Fibroblast of pulmonary artery (primary cell): ENCODE measurements at places on chromosomes 12 and 14.

DNA sequence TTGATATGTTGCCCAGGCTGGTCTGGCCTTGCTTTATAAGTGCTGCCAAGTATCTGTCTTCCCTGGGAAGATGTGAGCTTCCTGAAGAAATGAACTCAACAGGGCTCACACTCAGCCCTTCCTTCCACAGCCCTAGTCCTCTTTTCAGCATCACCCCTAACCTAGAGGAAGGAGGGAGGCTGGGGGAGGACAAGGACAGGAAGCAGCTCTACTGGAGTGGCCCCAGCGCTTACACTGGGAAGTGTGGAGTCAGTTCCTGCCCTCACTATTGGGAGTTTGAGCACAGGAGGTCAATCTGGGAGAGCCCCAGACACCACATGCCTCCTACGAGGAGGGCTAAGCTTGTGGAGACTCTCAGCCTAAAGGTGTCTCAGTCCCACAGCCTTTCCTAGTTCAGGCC, 16.8 kb downstream of the GALNT6 start:
- DNase-seq: peak; percentile 84

- DNase-seq: no peak
Observed at GRCh38 chr14:50822501-50823042, 8.4 kb downstream of the NIN start.

DNA sequence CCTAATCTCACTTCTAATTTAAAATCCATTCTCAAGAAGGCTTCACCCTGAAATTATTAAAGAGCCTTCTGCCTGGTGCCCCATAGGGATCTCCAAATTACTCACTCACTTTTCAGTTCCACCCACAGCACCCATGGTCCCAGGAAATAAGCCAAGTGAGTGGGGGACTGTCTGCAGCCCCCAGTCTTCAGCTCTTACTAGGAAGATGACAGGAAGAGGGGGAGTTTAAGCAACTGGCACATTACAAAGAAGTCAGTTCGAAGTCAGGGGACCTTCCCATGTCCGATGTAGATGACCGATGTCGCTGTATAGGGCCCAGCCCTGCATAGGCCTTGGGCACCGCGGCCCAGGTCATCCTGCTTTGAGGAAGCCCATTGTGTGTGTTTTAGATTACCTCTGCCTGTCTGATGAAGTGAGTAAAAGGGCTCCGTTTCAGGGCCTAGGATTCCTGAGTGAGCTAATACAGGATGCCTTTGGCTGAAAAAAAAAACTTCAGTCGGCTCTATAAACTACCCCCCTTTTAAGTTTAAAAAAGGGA, 1.9 kb downstream of the ACTN1 start:
- no peak for DNase-seq

GRCh38 chr12:94553130-94553519, 93.5 kb upstream of the CEP83 start:
- DNase-seq: peak; percentile 89

DNA sequence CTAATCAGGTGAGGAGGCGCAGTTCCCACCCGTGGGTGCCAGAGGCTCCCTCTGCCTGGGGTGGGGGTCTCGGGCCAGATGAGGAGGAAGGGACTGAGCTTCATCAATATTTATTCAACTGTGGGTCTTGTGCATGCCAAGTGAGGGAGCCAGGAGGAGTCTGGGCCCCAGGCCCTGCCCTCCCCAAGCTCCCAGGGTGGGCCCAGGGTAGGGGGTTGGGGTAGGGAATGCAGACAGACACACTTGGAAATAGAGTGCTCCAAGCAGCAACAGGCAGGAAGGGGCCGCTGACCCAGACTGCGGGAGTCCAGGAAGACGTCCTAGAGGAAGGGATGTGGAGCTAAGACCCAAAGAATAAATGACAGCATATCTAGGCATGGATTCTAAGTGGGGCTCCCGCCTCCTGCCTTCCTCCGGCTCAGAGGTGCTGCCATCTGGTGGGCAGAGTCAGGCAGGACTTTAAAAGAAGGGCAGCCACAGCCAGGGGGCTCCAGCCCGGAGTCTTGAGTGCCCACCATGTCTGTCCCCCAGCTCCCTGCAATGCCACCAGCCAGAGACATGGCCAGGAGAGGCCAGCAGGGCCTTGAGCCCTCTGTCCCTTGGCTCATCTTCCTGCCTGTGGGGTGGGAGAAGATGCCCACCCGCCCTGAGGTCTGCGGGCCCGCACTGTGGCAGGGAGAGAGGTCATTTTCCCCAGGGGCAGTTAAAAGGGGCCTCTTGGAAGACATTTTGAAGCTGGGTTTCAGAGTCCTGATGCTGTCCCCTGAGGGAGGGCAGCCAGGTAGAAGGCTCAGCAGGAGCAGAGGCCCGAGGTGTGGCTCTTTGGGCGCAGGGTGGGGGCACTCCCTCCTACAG, 70.1 kb downstream of the PHETA1 start:
- DNase-seq: peak; percentile 60
